Stimulated activated naive B cell treated with anti-CD40 and anti-IgM and Interleukin-4, amounts not matched to agents 10 μg/mL and 1 μg/mL and 100 μg/mL, for 72 hours (primary cell): ENCODE measurements at places on chromosomes 13 and 19.
A peak's percentile ranks its signal among the peaks of the same experiment; 100 is the strongest.

- no peak for DNase-seq
Observed at GRCh38 chr13:67776151-67776550, 546.0 kb upstream of the PCDH9 start.

DNA sequence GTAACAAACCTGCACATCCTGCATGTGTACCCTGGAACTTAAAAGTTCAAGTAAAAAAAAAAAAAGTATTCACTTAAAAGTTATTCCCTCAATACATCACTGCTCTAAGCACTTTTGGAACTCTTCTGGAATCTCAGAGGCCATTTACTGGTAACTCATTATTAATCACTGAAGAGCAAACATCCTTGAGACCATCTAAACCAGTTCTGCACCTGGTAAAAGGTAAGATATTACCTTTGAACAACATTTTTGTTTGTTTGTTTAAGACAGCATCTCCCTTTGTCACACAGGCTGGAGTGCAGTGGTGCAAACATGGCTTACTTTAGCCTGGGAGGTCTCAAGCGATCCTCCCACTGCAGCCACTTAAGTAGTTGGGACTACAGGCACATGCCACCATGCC lies 16.7 kb downstream of the UGGT2 start:
- DNase-seq, result no peak

GRCh38 chr13:91785431-91786119 lies 387.2 kb downstream of the GPC5 start:
- no peak for DNase-seq

DNA sequence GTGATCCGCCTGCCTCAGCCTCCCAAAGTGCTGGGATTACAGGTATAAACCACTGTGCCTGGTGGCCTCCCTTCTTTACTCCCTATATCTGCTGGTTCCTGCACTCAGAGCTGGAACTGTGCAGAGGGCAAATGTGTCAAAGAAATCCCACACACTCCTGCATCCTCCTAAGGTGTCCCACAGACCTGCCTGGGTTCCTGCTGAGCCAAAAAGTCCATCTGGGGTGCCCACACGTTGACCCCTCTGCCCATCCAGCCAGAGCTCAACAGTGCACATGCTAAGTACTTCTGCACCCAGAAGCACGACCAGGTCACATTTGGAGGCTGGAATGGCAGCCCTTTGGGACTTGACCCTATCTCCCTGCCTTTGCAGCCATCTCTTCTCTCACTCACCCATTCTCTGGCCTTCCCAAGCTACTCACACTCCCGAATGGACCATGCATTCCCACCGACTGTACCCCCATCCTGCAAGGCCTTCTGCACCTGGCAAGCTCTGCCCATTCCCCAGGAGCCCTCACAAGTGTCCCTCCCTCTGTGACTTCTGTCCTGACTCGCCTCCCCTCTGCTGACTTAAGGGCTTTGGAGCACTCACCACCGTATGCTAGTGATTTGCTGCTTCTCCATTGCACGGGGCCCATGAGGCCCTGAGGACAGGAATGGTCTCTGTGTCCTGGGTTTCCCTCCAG lies 152.1 kb downstream of the KCTD15 start:
- DNase-seq, result no peak

DNA sequence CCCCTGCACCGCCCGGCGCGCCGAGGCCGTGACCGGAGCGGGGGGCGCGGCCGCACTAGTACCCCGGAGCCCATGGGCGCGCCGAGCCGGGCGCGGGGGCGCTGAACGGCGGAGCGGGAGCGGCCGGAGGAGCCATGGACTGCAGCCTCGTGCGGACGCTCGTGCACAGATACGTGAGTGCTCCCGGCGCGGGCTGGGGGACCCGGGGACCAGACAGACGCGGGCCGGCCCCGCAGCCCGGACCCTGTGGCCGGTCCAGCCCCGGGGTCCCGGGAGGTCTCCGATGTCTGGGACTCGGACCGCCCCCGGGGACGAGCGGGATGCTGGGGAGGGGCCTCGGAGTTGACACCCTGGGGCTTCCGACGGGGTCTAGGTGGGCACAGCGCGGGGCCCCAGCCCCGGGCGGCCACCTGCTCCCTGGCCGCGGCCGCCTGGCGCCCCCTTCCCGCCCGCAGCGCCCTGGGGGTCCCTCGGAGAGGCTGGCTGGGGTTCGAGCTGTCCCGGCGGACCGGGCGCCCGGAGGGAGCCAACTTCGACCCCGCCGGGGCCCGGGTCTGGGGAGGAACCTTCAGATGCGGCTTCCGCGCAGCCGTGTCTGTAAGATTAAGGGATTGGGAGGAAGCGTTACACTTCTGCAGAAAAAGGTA lies 568 bp downstream of the ATP11A start:
- DNase-seq, result peak; percentile 31

- peak; percentile 42 for DNase-seq
Observed at GRCh38 chr19:10505583-10506229, 2.5 kb upstream of the KEAP1 start.

- DNase-seq, result no peak
Observed at GRCh38 chr13:81375709-81376108, 1034.8 kb upstream of the SPRY2 start.

DNA sequence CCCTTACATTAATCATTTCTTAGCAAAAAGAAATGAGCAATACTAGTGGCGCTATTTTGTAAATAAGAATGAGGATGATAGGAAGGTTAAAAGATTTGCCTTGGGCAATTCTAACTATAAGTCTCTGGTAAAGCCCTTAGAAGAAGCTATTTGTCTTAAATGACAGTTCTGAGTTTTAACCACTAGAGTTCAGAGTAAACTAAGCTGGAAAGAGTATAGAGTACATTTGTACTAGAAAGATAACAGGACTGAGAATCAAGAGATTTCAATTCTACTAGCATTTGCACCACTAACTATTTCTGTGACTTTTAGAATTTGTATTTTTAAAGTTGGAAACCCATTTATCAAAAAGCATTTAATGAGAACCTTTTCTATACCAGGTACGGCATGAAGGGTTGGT lies 750.3 kb downstream of the OLFM4 start:
- no peak for DNase-seq

GRCh38 chr19:15437355-15438123 lies 12.2 kb downstream of the WIZ start:
- DNase-seq, result no peak

GRCh38 chr13:113182046-113182445 lies 23.6 kb downstream of the PROZ start:
- DNase-seq, result no peak

- DNase-seq, result no peak
Observed at GRCh38 chr13:97468331-97468730, 34.4 kb downstream of the RAP2A start.

DNA sequence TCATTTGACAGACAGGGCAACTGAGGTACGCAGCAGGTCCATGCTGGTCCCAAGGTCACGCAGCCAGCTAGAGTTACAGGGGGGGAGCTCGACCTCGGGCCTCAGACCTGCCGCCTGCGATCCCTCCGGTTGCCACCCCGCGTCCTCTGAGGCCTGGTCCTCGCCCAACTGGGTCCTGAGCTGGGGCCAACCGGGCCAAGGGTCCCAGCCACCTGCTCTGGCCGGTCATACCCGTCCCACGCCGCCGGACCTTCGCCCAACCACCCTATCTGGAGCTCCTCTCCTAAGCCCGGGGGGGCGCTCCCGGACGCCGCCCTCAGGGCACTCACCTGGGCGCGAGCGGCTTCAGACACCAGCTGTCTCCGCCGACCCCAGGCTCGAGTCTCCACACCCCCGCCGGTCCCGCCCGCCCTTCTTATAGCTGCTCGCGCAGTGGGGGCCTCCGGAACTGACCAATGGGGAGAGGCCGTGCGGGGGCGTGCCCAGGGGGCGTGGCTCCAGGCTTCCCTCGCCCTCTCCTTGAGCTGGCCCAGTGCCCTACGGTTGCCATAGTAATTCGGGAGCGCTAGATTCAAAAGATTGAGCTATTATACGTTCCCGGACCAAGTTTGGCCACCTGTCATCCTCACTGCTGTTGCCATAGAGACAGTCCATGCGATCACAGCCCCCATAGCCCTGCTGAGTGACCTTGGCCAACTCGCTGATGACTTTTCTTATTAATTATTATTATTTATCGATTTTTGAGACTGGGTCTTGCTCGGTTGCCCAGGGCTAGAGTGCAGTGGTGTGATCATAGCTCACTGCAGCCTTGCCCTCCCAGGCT lies at the start of gene PLIN5:
TSS of gene PLIN5 (minus strand) at position 389 of the 823 bp plus-strand sequence. CDS start 1,150 bp downstream, outside the sequence.
- DNase-seq, result peak; percentile 29

GRCh38 chr19:51173681-51174080 lies 31.6 kb downstream of the SIGLEC7 start:
- no peak for DNase-seq

GRCh38 chr13:99214232-99214631 lies 13.6 kb downstream of the UBAC2 start:
- peak; percentile 67 for DNase-seq

- no peak for DNase-seq
Observed at GRCh38 chr19:46250076-46250735, 20.7 kb downstream of the IGFL1 start.

- no peak for DNase-seq
Observed at GRCh38 chr13:91774397-91774796, 376.0 kb downstream of the GPC5 start.

DNA sequence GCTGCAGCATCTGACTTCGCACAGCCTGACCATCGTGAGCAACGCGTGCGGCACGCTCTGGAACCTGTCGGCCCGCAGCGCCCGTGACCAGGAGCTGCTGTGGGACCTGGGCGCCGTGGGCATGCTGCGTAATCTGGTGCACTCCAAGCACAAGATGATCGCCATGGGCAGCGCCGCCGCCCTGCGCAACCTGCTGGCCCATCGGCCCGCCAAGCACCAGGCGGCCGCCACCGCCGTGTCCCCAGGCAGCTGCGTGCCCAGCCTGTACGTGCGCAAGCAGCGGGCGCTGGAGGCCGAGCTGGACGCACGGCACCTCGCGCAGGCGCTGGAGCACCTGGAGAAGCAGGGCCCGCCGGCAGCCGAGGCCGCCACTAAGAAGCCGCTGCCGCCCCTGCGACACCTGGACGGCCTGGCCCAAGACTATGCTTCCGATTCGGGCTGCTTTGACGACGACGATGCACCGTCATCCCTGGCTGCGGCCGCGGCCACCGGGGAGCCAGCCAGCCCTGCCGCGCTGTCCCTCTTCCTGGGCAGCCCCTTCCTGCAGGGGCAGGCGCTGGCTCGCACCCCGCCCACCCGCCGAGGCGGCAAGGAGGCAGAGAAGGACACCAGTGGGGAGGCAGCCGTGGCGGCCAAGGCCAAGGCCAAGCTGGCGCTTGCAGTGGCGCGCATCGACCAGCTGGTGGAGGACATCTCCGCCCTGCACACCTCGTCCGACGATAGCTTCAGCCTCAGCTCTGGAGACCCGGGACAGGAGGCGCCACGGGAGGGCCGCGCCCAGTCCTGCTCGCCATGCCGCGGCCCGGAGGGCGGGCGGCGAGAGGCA lies 13.6 kb downstream of the C19orf25 start:
- no peak for DNase-seq

GRCh38 chr13:39536906-39537305 lies 66.1 kb downstream of the LHFPL6 start:
- DNase-seq, result no peak

DNA sequence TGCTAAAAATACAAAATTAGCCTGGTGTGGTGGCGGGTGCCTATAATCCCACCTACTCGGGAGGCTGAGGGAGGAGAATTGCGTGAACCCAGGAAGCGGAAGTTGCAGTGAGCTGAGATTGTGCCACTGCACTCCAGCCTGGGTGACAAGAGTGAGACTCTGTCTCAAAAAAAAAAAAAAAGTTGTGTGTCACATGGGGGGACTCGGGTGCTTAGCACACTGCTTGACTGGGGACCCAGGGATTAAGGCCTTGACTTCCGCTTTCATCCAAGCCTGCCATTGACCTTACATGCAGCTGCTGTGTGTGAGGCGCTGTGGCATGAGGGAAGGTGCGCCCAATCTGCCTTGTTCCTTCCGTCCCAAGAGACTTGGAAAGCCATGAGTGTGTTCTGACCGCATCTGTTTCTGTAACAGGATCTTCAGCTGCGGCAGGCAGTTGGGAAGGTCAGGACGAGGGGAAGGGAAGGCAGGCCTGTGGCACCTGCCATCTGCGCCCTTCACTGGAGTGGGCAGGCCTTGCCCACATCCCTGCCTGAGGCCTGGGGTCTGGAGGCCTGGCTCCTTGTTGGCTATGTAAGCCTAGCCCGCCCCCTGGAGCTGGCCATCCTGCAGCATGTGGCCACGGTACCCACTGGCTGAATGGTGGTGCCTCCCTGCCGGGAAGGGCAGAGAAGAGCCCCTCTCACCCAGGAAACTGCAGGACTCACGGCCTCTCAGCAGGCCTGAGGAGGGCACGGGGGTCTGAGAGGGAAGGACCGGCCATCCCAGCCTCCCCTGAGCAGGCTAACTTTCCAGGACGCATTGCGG lies 23.0 kb downstream of the PPP1R37 start:
- DNase-seq, result no peak

GRCh38 chr13:100951016-100951415 lies 276.4 kb upstream of the TMTC4 start:
- no peak for DNase-seq

DNA sequence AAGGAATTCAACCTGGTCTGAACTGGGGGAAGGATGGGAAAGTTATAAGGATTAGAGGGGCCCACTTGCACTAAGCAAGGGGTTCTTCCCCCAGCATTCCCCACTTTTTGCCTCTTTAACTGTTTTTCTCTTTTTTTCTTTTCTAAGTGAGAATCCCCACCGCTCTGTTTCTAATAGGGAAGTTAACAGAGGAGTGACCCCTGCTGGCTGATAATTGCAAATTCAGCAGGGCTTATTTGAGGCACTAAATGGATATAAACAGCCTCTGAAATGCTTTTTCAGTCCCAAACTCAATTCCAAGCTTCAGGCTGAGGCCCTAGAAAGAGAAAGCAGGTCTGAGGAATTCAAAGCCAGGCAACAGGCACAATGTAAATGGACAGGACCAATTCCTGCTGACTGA lies 38.2 kb upstream of the CEACAM21 start:
- no peak for DNase-seq

- no peak for DNase-seq
Observed at GRCh38 chr13:112069845-112070251, 2.9 kb downstream of the SOX1 start.

GRCh38 chr13:114140131-114140905 lies 7.9 kb upstream of the RASA3 start:
- DNase-seq, result peak; percentile 38

GRCh38 chr13:36954542-36954941 lies 34.5 kb upstream of the SMAD9 start:
- DNase-seq, result no peak

DNA sequence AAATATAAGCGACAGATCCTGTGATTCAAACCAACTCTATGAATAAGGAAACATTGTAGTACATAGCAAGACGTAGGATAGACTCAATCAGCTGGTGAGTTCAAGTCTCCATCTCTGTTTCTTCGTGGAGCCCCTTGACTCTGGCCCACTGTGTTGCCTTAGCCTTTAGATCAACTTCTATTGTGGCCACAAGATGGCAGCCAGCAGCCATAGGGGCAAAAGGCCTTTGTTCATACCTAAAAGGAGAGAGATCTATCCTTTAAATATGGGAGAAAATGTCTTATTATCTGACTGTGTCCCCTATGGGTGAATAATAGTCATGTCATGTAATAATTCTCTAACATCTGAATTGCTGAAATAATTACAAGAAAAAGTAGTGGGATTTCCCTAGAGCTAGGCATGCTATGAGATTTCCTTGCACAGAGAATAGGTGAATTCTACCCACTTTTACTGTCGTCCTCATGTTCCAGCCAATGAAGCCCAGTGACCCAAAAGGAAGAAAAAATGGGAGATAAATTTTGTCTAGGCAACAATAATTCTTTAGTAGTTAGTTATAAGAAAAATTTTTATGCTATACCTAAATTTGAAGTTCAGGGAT lies 129.4 kb downstream of the PCDH20 start:
- DNase-seq, result no peak
